ENCODE measurements at places on chromosomes 12 and 14. TPM values are rescaled to one million over a fixed set of nuclear protein-coding genes. Genes with fewer than 3 reads are reported as not detected.

DNA sequence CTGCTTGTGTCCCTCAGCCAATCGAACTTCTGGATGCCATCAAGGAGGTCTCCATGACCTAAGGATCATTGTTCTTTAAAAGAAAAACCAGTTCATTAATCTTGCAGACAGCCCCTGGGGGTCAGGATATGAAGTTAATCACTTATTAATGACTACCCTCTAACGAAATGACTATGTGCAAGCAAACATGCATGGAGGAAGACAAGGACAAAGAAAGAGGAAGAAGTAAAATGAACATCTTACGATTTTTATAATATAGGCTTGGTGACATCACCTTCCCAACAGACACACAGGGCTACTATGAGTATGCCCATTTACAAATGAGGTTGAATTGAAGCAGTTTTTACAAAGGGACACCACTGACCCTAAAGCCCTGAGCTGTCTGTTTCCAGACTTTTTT lies 111.1 kb upstream of the AMIGO2 start:
- DNase-seq, result no peak

DNA sequence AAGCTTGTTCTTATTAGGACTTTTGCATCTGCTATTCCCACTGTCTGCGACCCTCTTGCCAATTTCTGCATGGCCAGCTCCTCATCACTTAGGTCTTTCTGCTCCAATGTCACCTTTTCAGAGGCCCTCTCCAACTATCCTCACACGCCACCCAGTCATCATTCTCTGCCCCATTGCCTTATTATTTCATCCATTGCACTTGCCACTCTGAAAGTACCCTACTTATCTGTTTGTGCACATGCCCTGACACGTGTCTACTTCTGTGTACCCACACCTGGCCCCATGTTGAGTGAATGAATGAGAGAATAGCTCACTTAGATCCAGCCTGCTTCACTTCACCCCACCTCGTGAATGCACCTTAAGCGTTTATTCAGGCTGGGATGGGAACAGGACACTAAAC lies 218.7 kb upstream of the TBX3 start:
- no peak for DNase-seq

DNA sequence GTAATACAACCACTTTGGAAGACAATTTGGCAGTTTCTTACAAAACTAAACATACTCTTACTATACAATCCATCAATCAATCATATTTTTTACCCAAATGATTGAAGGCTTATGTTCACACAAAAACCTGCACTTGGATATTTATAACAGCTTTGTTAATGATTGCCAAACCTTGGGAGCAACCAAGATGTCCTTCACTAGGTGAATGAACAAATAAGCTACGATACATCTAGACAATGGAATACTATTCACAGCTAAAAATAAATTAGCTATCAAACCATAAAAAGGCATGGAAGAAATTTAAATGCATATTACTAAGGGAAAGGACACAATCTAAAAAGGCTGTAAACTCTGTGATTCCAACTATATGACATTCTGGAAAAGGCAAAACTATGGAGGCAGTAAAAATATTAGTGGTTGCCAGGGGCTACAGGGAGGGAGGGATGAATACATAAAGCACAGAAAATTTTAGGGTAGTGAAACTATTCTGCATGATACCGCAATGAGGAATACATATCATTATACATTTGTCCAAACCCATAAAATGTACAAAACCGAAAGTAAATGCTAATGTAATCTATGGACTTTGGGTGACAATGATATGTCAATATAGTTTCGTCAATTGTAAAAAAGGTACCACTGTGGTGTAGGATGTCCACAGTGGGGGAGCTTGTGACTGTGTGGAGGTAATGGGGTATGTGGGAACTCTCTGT lies 70.5 kb downstream of the GPR65 start:
- no peak for DNase-seq

GRCh38 chr14:51836417-51836816 lies 24.0 kb upstream of the GNG2 start:
- DNase-seq, result no peak

DNA sequence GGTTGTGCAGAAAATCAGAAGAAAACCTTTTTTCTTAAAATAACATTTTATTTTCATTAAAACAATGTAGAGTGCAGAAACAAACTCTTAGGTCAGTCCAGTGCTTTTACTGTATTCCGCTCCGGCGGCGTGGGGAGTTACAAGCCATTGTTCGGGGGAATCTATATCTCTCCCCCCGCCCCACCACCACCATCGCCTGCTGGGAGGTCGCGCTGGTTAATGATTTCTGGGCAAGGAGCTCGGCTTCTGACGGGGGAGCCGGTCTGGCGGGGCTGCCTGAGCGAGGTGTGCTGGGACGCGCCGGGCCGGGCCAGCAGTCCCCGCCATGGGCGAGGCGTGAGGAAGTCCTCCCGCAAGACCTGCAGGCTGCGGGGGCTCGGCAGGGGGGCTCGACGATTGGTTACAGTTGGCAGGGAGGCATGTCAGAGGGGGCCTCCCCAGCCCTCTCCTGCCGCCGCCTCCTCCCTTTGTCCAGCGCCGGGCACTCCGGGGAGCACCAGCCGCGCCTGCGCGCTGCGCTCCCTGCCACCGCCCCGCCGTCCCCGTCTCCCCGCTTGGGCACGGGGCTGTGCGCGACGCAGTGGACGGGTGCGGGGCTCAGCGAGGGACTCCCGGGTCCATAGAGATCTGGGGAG lies 1.0 kb upstream of the DUSP6 start:
- peak; percentile 39 for DNase-seq

DNA sequence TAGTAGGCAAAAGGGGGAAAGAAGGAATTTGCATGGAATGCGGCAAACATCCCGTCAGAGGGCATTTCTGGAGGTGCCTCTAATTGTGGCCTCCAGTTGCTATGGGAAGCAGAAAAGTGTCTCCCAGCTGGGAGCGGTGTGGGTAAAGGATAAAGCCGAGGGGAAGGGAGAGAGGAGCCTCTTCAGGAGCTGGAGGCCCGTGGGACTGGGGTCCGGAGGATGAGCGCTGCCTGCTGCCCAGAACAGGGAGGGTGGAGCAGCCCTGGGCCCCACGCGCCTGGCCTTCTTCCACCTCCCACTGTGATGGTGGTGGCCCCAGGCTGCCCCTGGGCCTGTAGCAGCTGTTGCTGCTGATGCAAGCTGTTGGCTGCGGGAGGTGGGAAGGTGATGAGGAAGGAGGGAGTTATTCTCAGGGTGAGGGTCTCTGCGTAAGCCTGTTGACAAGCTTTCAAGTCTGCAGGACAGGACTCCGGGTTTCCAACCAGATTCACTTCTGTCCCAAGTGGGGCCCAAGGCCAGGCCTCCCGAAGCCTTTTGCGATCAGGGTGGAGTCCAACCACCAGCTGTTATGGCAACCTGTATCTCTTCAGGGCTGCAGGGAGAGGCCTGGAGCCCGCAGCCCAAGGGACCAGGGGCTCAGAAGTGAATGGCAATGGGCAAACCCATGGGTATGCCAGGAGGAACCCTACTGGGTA lies 19.1 kb upstream of the PGF start:
- DNase-seq, result no peak

DNA sequence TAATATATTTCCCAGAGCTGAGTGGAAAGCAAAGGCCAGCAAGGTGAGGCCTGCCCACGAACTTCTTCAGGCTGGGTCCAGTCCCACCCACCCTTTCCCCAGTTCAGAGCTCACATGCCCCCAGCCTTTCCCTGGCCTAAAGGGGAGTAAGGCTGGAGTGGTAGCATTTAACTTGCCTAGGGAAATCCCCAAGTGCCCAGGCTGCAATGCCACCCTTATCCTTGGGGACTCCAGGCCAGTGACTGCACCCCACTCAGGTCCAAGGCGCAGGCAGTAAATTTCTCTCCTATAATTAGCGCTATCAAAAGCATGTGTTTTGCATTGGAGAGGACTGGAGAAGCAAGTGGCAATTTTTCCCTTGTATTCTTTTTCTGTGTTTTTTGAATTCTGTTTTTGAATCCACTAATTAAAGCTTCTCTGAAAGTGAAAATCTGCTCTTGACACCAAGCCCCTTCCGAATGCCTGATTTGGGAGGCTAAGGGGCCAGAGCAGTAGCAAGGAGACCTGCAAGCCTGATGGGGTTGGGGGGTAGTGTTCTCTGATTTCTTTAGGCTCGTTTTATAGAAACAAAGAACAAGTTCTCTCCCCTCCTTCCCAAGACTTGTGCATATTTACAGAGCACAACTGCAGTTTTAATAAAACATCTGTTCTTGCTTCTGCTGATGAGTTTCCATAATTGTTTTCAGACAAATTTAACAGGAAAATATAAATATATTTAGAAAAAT lies 3.5 kb upstream of the HOXC6 start:
- no peak for DNase-seq

- no peak for DNase-seq
Measured at GRCh38 chr14:20350860-20351259, 7.4 kb downstream of the PARP2 start.

DNA sequence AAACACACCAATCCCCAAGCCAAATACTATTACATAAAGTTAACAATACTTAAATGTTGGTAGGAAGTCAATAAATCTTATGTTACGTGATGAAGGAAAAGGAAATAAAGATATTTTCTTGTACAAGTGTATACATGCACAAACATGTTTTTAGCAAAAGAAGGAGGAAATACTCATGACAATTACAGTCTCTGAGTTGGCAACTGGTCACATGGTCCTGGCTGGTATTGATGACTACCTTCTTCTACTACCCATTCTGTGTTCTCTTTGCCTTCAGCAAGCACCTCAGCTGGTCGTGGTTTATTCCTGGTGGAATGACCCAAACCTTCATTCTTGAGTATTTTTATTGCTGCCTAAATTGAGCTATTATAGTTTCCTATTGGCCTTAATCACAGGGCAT lies 84.8 kb downstream of the PLBD1 start:
- DNase-seq, result no peak

DNA sequence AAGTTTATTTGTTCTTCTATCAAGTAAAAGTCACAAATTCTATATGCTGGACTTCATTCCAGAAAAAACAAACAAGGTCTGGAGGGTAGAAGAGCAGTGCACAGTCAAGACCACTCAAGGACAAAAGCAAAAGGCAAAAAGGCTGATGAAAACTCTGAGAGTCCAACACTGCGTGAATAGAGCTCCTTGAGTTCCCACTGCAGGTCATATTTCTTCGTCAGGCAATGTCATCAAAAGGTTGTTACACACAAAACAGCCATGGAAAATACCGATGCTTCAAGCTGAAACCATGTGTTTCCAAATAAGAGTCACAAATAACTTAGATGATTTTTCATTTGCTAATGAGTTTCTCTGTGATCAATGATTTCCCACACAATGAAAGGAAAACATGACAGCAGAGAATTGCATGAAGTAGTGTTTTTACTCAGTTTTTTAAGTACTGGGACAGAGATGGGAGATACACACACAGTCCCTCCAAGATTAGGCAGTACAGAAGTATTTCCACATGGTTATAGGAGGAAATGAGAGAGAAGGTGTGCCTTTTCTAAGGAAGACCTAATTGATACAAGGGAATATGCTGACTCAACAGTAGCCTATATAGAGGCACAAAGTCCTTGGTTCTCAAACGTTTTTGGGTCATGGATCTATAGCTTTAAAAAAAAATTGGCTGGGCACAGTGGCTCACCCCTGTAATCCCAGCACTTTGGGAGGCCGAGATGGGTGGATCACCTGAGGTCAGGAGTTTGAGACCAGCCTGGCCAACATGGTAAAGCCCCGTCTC lies 177.7 kb downstream of the MED13L start:
- no peak for DNase-seq

- DNase-seq, result no peak
Measured at GRCh38 chr14:51548187-51548586, 103.5 kb upstream of the FRMD6 start.

- no peak for DNase-seq
Measured at GRCh38 chr12:49049566-49050224, 10.9 kb downstream of the KMT2D start.

- DNase-seq, result peak; percentile 39
Measured at GRCh38 chr12:4849115-4849541, 60.6 kb upstream of the KCNA1 start.

GRCh38 chr12:50325890-50326391 lies 42.6 kb upstream of the LIMA1 start:
- no peak for DNase-seq

DNA sequence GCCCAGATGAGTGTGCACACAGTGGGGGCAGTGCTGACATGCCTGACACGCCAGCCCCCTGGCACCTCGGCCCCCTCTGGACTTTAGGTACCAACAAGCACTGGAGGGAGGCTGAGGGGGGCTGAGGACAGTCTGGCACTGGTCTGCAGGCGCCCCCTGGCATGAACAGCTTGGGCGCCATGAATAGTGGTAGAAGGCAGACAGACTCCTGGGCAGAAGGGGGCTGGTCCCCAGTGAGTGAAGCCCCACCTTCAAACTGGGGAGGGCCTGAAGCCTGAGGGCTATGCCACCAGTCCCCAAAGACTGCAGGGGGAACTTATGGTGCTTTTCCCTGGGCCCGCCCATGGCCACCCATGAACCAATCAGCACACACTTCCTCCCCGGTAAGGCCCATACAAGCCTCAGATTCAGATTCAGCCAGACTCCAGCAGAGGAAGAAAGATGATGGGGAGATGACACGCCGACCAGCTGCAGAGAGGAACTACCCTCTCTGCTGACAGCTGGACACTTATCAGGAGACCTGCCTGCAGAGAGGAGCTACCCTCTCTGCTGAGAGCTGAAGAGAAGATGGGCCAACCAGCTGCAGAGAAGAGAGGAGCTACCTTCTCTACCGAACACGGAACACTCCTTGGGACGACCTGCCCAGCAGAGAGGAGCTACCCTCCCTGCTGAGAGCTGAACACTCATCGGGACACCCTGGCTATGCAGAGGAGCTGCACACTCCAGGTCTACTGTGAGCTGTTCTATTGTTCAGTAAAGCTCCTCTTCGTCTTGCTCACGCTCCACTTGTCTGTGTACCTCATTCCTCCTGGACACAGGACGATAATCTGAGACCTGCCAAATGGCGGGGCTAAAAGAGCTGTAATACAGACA lies 324.5 kb downstream of the PCNX1 start:
- peak; percentile 30 for DNase-seq

GRCh38 chr14:97046967-97047366 lies 249.8 kb downstream of the VRK1 start:
- DNase-seq, result no peak

GRCh38 chr14:98249476-98249875 lies 1022.5 kb downstream of the BCL11B start:
- DNase-seq, result no peak

DNA sequence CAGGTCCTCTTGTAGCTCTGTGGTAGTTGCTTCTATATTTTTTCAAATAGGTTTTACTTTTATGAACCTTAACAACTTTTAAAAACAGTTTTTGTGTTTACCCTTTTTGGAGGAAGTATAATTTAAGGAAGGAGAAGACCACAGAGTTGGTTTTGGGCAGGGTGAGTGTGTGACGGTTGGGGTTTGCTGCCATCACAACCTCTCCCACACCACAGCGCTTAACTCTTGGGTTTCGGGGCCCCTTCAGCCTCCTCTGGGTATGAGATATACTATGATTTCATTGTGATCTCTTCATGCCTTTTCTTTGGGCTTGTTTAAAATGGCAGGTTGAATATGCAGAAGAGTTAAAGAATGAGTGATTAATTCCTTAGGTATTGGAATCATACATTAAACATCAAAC lies 228.7 kb upstream of the CRY1 start:
- DNase-seq, result peak; percentile 36

GRCh38 chr12:88381466-88381865 lies 198.8 kb downstream of the KITLG start:
- no peak for DNase-seq

KRT85 gene
- not detected for polyA plus RNA-seq

PTPRB gene
- polyA plus RNA-seq, result not detected

RND1 gene
- polyA plus RNA-seq, result 0.13 TPM

POLE2 gene
- 2.2 TPM for polyA plus RNA-seq

MYBPC1 gene
- not detected for polyA plus RNA-seq

ZC3H10 gene
- 3.7 TPM for polyA plus RNA-seq

PLEKHH1 gene
- polyA plus RNA-seq, result not detected

RPGRIP1 gene
- not detected for polyA plus RNA-seq

TEX22 gene
- 0.31 TPM for polyA plus RNA-seq

TPH2 gene
- not detected for polyA plus RNA-seq

PRB2 gene
- not detected for polyA plus RNA-seq

DEGS2 gene
- polyA plus RNA-seq, result 0.20 TPM

TCL1B gene
- polyA plus RNA-seq, result not detected
